H9 (cell line): ENCODE measurements at places on chromosomes 16 and 17. TPM values are rescaled to one million over a fixed set of nuclear protein-coding genes. Genes with fewer than 3 reads are reported as not detected.
A peak's percentile ranks its signal among the peaks of the same experiment; 100 is the strongest.

GRCh38 chr16:35342012-35342411 is 1882.6 kb downstream of the TP53TG3F start:
- DNase-seq: no peak

GRCh38 chr17:4972752-4973151 is 5.1 kb upstream of the SPAG7 start:
- DNase-seq: peak; percentile 92

WNT3 gene
- 22.4 and 22.7 TPM in 2 replicates for total RNA-seq

- no peak for DNase-seq
Observed at GRCh38 chr17:67212714-67213417, 32.1 kb downstream of the HELZ start.

UMOD gene
- total RNA-seq: not detected in 2 replicates

- no peak for DNase-seq
Observed at GRCh38 chr16:15054357-15055140, 1.3 kb downstream of the NTAN1 start.

DNA sequence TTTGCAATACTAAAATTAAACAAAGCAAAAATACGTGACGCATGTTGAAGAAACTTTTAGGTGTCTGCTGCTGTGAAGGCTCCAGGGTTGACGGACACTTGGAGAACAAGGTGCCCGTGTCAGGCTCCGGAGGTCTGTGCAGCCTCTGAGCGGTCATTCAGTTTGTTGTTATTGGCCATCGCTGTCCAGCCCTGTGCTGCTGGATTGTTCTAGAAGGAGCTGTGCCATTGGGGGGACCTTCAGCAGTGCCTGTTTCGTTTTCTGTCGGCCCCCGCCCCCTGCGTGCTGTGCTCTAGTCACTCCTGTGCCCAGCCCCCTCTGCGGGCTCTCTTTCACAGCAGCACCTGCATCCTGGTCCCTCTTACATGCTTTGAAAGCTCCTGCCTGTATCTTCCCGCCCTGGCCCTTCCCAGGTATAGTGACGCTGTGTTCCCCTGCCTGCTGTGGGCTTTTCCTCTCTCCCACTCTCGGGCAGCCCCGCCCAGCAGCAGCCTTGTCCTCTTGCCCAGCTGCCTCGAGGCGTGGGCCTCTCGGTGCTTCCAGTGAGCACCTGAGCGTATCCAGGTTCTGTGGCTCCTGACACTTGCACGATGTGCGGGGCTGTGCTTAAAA is 50.7 kb downstream of the RNF213 start:
- DNase-seq: no peak

GRCh38 chr17:37089956-37090355 is 141.2 kb downstream of the AATF start:
- DNase-seq: no peak

FBXO31 gene
- total RNA-seq: 24.2 and 26.6 TPM in 2 replicates

SMIM5 gene
- 0.20 and 0.24 TPM in 2 replicates for total RNA-seq

DNA sequence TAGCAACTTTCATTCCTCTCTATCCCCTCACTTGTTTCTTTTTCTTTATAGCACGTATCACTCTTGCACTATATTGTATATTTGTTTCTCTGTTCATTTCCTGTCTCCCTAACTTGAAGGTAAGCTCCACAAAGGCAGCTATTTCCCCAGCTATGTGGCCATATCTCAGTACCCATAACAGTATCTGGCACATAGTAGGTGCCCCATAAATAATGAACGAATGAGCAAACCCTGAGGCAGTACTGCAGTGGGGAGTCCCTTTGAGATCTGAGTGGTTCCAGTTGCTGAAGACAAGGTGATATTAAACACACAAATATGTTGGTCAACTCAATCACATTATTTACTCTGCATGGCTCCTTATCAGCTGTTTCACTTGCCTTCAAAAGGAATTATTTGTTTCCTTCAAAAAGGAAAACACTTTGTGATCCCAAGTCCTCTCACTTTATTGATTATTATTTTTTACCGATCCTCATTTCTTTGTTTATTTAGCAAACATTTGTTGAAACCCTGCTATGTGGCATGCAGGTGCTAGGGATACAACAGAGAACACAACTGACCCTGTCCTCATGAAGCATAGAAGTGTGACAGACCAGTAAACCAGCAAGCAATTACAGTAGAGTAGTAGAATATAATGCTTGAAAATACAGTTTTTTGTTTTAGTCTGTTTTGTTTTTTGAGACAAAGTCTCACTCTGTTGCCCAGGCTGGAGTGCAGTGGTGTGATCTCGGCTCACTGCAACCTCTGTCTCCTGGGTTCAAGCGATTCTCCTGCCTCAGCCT is 5.7 kb upstream of the ADAP2 start:
- DNase-seq: no peak

DNA sequence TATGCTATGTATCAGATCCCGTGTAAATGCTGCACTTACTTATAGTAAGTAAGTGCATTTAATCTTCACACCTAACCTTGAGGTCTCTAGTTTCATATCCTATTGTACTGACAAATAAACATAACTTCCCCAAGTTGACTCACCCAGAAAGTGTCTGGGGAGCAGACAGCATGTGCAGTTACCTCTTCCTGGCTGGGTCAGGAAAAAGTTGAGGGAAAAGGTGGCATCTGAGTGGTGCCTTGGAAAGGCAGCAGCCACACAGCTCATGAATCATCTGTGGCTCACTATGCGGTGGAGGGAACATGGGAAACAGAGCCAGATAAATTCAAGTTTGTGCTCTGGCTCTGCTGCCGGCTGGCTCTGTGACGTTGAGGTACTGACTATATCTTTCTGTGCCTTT is 382.0 kb upstream of the DYNLRB2 start:
- DNase-seq: no peak

- peak; percentile 98 for DNase-seq
Observed at GRCh38 chr17:46977348-46977747, 1.7 kb downstream of the RPRML start.

DNA sequence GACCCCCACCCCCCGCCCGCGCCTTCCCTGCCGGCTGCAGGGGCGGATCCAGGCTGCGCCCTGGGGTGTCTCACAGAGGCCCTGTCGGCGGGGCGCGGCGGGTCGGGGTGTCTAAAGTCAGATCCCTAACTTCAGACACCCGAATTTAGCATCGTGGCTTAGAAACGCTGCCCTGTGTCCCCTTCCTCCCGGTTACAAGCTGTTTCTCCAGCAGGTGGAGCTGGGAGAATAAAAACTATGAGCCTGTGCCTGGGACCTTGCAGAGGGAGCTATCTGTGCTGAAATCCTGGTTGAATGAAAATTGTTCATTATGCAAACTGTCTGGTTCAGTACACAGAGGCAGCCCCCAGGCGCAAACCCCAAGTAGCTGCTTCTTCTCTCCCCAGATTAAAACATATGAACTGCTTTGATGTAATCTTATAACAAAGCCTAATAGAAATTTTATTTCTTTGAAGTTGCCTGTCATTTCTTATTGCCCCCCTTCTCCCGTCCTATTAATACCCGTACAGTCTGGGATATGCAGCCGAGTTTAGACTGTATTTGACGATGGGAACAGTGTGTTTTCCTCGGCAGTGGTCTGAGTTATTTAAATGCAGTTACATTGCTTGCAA is 79.0 kb downstream of the RPA1 start:
- DNase-seq: peak; percentile 78

DNA sequence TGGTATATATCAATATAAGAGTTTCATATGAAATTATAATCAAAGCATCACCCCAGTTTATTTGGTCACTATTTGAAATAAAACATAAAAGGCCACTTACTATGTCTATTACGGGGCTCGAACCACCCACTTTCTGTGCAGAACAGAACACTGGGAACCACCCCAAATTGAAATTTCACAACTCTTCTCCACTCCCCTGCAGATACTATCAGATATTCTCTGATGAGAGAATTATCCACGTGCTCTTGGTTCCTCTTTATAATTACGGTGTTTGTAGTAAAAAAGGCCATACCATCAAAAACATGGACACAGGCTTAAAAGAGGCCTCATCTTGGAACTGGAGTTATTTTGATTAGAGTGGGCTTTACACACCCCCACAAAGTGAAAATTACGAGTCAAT is 82.8 kb downstream of the WDR59 start:
- DNase-seq: no peak

DNA sequence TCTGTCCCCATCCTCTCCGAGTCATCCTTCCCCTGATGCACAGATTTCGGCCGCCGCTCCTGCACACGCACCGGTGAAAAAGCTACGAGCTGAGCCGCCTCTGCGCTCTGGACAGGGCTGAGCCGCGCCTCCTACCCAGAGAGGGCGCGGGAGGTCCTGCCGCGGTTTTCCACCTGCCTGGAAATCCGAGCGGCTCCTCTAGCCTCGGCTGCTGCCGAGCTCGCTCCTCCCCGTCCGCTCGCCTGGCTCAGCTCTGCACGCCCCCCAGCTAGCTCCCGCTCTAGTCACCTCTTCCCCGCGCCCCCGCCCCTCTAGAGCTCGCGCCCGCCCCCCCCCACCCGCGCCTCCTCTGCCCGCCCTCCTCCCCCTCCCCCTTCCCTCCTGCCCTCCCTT is 198 bp upstream of the SHISA9 start:
- peak; percentile 92 for DNase-seq

FADS6 gene
- total RNA-seq: 0.94 and 1.2 TPM in 2 replicates

MPV17L gene
- total RNA-seq: 5.6 and 6.4 TPM in 2 replicates

GPR139 gene
- 0.22 TPM in 1 of 2 replicates, not detected in the other for total RNA-seq

DNA sequence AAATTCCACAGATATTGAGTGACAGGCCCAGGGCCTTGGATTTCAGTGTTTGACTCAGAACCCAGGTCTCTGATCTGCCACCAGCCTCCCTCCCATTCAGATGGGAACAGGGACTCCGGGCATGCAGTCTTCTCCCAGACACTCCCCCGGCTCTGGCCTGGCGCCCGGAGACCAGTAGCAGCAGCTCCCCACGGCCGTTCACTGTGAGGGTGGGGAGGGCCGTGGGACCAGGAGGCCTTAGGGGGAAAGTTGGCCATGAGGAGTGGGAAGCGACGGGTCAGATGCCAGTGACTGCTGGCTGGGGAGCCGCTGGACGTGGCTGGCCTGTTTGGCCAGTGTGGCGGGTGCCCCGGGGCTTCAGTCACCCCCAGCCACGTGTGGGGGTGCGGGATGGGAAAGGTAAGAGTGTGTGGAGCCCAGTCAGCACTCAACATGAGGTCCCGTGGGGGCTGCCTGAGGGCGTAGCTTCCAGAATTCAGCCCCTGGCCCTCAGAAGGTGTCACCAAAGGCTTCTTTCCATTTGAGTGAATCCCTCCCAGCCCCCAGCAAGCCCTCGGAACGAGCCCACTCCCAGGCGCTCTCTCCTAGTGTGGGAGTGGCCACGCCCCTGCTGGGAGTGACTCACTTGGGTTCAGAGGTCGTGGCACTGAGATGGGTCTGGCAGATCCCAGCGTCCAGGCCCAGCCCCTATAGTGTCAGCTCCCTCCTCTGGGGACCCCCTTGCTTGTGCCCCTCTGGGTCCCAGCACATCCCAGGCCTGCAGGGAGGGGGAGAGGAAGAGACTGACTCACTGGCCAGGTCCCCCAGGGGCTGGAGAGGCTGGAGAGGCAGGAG is 309.4 kb downstream of the SEC14L1 start:
- peak; percentile 84 for DNase-seq

LPCAT2 gene
- 2.5 and 2.8 TPM in 2 replicates for total RNA-seq

DNA sequence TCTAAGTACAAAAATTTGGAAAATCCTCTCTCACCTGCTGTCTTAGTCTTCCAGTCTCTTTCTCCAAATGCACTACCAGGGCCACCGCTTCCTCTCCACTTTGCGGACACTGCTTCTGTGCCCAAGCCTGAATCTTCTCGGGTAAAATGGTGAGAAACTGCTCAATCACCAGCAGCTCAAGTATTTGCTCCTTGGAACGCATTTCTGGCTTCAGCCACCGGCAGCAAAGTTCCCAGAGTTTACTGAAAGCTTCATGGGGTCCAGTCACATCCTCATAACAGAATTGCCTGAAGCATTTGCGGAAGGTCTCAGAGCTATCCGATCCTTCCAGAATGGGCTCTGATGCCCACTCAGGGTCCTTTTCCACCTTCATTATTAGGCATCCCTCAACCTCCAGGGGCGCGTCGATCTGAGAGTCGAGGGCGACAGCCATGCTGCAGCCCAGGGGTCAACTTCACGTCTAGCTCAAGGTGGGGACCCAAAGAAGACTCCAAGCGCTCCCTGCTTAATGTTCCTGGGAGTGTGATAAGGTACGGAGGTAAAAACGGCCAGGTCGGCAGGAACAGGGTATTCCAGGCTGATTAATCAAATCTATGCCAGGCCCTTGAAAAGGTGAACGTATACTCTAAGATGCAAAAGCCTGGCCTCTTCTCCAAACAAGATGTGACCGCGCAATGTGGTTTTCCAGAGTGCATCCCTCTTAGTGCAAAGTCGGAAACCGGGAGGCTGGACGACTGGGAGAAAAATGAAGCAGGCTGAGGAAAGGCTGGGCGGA is 763 bp downstream of the ZKSCAN2 start:
- DNase-seq: peak; percentile 43

EIF3C gene
- 990 and 1,003 TPM in 2 replicates for total RNA-seq

PIGS gene
- 40.3 and 45.8 TPM in 2 replicates for total RNA-seq

DNA sequence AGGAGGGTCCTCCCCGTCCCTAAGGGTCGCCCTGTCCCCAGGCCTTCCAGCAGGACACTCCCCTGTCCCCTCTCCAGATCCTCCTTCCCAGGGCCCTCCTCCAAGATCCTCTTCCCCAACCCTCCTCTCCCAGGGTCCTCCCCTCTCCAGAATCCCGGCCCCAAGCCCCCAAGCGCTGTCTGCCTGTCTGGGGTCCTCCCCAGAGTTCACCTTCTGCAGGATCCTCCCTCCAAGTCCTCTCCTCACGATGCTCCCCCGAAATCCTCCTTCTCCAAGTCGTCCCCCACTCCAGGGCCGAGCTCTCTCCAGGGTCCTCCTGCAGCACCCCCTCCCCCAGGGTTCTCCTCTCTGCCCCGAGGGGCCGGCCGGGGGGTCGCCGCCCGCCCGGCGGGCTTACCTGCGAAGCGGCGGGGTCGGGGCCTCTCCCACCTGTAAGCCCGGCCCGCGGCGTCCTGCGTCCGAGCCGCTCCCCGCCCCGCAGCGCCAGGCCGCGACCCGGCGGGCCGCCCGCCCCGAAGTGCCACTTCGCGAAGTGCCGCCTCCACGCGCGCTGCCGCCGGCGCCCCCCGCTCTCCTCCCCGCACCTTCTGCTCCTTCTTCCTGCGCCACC is 678 bp upstream of the BAIAP2 start:
- peak; percentile 64 for DNase-seq

GAST gene
- not detected in 2 replicates for total RNA-seq
